ENCODE measurements at places on chromosomes 7 and 10.

DNA sequence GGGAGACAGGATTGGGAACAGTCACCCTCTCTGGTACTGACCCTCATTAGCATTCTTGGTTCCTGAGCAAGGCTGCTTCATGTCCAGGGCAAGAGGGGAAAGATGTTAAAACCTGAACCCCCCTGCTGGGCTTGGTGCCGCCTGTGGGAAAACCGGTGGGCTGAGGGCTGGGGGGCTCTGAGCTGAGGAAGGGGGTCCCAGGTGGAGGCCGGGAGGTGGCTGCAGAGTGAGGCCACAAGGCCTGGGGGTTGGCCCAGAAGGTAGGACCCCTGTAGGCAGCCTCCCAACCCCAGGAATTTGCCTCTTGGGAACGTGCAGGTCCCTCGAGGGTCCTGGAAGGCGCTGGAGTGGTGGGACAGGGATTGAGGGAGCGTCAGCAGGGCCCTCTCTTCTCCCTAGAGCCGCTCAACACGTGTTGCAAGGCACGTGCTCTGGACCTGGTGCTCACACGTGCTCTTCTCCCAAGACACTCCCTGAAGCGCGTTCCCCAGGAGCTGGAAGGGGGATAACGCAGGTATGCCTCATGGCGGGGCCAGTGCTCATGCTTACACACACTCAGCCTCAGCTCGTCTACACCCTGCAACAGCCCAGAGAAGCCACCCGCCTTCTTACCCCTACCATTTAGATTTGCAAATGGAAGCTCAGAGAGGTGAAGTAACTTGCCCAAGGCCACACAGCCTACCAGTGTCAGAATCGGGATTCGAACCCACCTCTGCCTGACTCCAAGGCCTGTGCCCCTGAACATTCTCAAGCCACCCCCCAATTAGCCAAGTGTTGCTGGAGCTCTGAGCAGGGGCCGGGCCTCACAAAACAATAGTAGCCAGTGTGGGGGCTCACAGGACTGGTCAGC lies 64.4 kb downstream of the LHPP start:
- DNase-seq: no peak

- DNase-seq: no peak
These were observed 12.4 kb upstream of the SEMA3A start for GRCh38 chr7:84207025-84207424.

DNA sequence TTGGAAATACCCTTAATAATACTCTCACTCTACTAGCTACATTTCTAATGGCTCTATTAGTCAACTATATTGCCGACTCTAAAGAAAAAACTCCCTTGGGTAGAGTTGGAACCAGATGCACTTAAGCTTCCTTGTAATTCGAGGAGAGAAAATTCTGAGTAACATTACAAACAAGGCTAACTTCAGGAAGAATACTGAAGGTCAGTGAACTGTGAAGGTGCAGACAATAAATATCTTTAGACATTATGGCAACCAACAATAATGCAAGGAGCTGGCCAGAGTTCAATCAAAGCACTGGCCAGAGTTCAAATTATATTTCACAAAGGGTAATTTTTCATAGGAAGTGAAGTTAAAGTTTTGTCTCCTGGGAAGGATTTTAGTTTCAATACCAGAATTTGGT lies 40.7 kb upstream of the MRLN start:
- no peak for DNase-seq

DNA sequence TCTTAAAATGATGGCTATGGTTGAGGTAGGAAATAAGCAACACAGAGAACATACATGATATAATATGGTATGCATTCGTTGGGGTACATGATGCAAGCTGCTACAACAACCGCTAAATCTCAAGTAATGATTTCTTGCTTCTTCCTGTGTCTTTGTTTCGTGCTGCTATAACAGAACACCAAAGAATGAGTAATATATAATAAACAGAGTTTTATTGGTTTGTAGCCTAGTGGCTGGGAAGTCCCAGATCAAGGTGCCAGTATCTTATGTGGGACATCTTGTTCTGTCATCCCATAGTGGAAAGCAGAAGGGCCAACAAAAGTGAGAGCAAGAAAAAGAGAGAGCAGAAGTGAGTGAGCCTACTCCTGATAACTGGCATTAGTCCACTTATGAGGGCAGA lies 689.7 kb downstream of the SUGCT start:
- no peak for DNase-seq

- no peak for DNase-seq
These were observed 18.2 kb downstream of the TLL2 start for GRCh38 chr10:96495544-96495943.

- no peak for DNase-seq
These were observed 74.4 kb downstream of the RAB11FIP2 start for GRCh38 chr10:117972168-117972837.

- peak; percentile 21 for DNase-seq
These were observed 30.2 kb downstream of the DOCK1 start for GRCh38 chr10:126935263-126935946.

- no peak for DNase-seq
These were observed 65.5 kb downstream of the GRB10 start for GRCh38 chr7:50717181-50717580.

DNA sequence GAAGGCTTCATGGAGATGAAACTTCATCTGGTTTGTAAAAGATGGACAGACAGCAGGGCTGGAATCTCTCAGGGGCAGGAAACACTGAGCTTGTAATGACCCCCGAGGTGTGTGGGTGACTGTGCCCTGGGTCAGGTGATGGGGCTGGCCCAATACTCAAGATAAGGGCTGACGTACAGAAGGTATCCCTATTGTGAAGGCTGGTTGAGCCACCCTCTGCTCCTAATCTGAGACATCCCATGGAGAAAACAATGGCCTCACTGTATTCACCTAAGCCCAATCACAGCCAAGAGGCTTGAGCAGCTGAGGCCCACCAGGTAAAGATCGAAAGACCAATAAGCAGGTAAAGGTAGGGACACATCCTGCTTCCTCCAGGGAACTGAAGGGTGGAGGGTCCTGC lies 34.8 kb upstream of the NUB1 start:
- no peak for DNase-seq

GRCh38 chr7:21947946-21948345 lies 2.2 kb upstream of the CDCA7L start:
- DNase-seq: no peak

DNA sequence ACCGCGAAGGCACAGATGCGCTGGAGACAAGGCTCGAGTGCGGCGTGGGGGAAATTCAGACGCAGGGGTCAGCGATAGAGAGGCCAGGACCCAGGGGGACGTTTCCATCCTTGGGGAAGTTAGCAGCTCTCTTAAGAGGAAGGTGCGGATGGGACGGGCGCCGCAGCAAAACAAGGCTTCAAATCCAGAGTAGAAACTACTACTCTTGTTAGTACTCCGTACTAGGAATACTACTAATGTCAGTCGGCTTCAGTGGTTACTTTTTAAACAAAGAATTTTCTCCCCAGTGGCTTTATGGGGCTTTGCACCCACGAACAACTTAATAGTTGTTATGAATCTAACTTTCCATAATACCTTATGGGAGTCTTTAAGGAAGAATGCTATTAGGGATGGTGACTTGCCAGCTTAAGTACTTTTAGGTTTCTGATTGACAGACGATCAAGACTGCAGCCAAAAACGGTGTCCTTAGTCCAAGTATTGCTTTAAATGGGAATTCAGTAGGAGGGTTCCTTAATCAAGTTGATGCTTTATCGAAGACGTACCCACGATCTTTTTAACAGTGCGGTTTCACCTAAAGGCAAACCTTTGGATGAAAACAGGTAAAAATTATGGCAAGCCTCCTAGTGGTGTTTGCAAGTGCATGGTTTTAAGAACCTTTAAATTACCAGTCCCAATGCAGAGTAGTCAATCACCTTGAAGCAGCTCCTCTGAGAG lies 812 bp upstream of the IDE start:
- no peak for DNase-seq

DNA sequence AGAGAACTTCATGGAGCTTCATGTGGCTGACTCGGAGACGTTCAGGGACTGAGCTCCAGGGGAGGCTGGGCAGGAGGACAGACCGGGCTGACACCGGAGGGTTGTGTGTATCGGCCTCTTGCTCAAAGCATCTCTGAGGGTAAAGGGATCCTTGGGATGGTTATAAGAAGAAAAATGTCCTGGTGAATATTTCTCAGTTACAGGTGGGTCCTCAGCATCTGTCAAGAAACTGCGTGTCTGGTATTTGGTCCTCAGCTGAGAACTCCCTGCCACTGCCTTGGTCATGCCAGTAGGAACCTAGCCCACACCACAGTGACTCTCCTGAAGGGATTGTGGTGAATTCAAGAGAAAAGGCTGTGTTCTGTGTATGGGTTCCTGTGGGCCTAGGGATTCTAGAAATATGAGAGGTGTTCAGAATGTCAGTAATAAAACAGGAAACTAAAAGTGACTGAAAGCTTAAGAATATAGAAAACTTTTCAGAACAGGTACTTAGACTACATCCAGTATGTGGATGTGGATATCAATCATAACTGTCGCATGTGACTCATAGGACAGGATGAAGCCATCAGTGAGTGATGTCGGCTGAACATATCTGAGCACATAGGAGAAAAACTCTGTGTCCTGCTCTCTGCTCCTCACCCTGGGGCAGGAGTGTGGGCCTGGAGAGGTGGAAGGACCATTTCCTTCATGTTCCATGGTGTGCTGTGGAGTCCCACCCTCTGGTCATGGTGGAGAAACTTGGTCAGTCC lies 28.4 kb downstream of the MBL2 start:
- no peak for DNase-seq

DNA sequence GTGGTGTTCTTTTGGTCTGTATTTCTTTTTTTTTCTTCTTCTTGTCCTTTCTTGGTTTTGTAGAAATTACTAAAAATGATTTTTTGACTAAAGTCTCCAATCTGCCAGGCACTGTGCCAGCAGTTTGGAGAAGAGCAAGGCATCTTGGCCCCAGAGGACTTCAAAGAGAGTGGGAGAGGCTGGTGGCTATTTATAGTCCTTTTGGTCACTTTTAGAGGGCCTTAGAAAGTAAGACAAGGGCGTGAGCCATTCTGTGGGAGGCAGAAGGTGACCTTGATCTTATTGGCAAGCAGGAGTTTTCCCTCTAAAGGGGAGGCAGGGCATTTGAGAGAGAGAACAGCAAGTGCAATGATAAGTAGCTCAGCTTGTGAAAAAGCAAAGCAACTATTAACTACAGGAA lies 211.9 kb downstream of the GALNT17 start:
- DNase-seq: no peak

- no peak for DNase-seq
These were observed 42.1 kb downstream of the NEURL1 start for GRCh38 chr10:103535595-103535994.

GRCh38 chr7:29613100-29613499 lies 49.5 kb downstream of the PRR15 start:
- no peak for DNase-seq

DNA sequence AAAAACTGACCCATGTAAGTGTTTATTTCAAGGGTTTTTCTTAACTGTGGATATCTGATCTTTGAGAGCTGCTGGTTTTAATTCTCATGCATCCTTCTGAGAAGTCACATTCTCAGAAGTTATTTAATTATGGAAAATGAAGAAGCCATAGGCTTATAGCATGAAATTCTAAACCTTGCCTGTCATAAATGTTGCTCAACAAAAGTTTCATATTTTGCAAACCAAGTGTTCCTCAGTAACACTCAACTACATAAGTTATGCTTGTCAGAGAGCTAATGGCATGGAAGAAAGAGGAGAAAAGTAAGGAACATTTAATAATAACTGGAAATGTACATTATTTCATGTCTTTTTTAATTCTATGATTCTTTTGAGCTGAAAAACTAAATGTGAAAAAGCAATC lies 78.6 kb upstream of the MPP7 start:
- DNase-seq: no peak

DNA sequence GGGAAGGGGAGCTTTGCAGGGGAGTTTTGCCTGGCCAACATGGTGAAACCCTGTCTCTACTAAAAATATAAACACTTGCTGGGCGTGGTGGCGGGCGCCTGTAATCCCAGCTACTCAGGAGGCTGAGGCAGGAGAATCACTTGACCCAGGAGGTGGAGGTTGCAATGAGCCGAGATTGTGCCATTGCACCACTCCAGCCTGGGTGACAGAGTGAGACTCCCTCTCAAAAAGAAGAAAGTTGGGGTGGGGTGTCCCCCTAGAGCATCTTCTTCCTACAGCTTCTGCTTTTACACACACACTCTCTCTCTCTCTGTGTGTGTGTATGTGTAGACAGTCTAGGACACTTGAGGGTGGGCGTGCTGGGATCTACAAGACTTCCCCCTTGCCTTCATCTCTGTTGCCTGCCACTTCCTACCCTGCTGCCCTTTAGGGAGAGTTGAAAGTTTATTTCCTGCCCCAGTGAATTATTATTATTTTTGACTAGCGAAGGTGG lies 21.7 kb downstream of the PLAU start:
- DNase-seq: no peak

GRCh38 chr7:24653316-24654085 lies 80.2 kb downstream of the PALS2 start:
- DNase-seq: no peak

- DNase-seq: no peak
These were observed 28.9 kb downstream of the OAT start for GRCh38 chr10:124389613-124390361.

- no peak for DNase-seq
These were observed 82.3 kb downstream of the LRGUK start for GRCh38 chr7:134209322-134210015.

DNA sequence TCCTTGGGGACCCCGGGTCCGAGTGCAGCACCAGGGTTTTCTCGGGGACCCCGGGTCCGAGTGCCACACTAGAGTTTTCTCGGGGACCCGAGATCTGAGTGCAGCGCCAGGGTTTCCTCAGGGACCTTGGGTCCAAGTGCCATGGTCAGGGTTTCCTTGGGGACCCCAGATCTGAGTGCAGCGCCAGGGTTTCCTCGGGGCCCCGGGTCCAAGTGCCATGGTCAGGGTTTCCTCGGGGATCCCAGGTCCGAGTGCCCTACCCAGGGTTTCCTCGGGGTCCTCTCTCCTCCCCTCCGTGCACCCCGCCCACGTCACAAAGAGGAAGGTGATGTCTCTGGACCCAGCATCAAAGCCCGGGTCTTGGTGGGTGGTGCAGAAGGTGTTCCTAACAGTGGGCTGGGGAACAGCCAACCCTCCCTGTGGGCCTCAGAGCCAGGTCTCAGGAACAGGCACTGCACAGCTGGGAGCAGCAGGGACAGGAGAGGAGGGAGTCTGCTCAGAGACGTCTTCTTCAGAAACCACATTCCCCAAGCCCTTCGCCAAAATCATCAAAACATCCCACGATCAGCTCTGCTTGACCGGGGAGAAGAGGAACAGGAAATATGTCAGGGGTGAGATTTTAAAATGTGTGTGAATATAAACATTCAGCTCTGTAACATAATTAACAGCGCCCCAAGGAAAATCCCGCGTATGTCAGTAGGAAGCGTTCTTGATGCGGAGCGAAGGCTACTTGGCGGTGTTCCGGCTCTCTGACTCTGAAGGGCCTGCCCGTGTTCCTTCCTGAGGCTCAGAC lies 540.7 kb downstream of the DNAJB6 start:
- no peak for DNase-seq

- no peak for DNase-seq
These were observed 15.9 kb downstream of the VPS41 start for GRCh38 chr7:38893061-38893460.

Data from brain pericyte (primary cell).